ENCODE measurements at places on chromosomes 12 and 14.

- no peak for DNase-seq
Observed at GRCh38 chr12:12975322-12976077, 23.5 kb upstream of the GPRC5D start.

GRCh38 chr14:31937730-31938346 lies 139.3 kb upstream of the ARHGAP5 start:
- peak; percentile 60 for DNase-seq

DNA sequence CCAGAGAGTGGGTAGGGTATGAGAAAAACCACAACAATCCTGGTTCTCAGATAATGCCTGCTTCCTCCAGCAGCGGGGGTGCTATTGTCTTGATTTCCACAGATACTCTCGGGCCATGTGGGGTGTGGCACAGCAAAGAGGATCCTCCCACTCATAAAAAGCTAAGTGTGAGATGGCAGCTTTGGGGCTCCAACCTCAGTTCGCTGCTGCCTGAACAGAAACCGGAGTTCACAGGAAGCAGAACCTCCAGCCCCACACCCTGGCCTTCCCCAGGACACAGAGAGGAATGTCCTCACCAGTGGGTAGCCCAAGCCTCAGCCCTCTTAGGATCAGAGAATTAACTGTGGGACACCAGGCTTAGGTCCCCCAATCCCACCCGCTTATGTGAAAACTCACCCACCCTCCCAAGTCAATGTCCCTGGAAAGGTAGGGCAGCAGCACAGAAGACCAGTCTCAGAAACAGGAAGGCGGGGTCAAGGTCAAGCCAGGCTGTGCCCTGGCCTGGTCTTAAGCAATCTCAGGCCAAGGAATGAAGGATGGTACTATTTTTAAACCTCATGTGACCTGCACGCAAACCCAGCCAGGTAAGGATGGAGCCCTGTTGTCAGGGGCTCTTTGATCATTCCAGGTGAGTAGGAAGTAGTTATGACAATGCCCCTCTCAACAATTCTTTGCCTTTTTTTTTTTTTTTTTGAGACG lies 9.0 kb downstream of the KCTD10 start:
- DNase-seq = no peak

GRCh38 chr12:31523306-31523705 lies 67.6 kb downstream of the DENND5B start:
- no peak for DNase-seq

All from activated CD4-positive, CD25-positive, alpha-beta regulatory T cell treated with anti-CD3 and anti-CD28 coated beads, Interleukin-2, amount 50 U/mL, for 72 hours (primary cell).